Stimulated activated CD4-positive, alpha-beta T cell treated with anti-CD3 and anti-CD28 coated beads, TNF-alpha, amount 100 ng/mL, for 4 hours (primary cell): ENCODE measurements at places on chromosomes 1 and 21.

- no peak for DNase-seq
Observed at GRCh38 chr1:204650911-204651570, 34.5 kb downstream of the LRRN2 start.

GRCh38 chr1:227938911-227939790, 8.6 kb downstream of the WNT9A start:
- no peak for DNase-seq

DNA sequence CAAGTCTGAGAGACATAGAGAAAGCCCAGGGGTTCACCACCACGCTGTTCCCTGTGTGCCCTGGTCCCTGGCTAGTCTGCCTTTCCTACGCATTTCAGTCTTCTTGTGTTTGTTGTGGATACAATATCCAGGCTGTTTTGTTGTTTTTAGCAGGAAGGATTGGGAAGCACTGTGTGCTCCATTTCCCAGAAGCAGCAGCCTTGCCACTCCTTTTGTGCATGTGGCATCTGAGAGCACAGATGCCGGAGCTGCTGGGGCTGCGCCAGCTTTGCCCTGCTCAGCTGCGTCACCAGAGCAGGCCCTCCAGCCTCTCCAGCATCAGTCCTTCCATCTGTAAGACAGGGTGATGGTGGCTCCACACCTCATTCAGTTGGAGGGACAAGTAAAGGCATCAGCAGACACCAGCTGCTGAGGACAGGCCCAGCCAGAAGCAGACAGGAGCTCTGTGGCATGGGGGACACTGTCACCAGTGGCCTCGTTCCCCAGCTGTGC, 94.4 kb upstream of the COL6A1 start:
- no peak for DNase-seq

DNA sequence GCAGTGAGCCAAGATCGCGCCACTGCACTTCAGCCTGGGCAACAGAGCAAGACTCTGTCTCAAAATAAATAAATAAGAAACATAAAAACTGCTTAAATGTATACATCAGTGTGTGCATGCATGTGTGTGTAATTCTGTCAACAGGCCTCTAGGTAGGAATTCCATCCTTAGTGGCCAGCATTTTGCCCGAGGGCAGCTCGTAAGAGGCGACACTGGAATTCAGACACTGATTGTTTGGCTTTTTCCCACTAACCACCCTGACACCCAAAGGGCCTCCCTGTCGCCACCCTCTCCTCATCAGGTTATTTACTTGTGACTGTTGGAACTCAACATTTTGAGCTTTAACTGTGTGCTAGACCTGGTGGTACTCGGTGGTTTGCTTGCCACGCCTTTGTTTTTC, 64.0 kb upstream of the KIF1B start:
- DNase-seq, result no peak

- no peak for DNase-seq
Observed at GRCh38 chr1:192652159-192652558, 16.2 kb downstream of the RGS13 start.
